NCI-H2081 treated with DMSO at 0.1 percent for 48 hours (cell line): ENCODE measurements at places on chromosomes 6 and 20.

GRCh38 chr6:106256201-106256968, 69.2 kb downstream of the ATG5 start:
- DNase-seq, result no peak

- no peak for DNase-seq
Observed at GRCh38 chr6:121951918-121952379, 447.5 kb upstream of the HSF2 start.

GRCh38 chr6:113208726-113209125, 648.4 kb upstream of the MARCKS start:
- no peak for DNase-seq

GRCh38 chr6:38493931-38494547, 145.7 kb downstream of the BTBD9 start:
- peak; percentile 17 for DNase-seq

DNA sequence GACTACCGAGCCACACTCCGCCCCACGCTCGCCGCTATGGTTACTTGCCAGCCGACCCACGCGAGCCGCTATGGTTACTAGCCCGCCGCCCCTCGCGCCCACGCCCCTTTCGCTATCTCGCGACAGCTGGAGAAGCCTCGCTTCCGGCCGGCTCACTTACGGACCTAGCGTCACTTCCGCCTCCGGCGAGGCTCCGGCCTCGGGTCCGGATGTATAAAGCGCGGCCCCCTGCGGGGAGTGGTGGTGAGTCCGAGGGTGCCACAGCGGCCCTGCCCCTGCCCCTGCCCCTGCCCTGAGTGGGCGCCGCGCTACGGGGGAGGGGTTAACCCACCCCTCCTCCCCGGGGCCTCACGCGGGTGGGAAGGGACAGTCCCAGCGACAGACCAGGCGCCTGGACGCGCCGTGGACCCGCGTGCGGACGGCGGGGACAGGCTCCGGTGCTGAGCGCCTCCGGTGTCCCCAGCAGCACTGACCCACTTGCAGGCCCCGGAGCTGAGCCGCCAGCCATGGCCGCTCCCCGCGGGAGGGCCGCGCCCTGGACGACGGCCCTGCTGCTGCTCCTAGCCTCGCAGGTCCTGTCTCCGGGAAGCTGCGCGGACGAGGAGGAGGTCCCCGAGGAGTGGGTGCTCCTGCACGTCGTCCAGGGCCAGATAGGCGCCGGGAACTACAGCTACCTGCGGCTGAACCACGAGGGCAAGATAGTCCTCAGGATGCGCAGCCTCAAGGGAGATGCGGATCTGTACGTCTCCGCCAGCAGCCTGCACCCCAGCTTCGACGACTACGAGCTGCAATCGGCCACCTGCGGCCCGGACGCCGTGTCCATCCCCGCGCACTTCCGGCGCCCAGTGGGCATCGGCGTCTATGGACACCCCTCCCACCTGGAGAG, at the start of the genes C6orf120 and WDR27:
C6orf120 (plus strand) TSS at position 173 of the 886 bp plus-strand sequence; CDS start at position 507, 334 bp downstream.
WDR27 (minus strand) TSS at position 76 of the 886 bp plus-strand sequence. CDS start 13,024 bp downstream, outside the sequence.
- DNase-seq, result peak; percentile 38

DNA sequence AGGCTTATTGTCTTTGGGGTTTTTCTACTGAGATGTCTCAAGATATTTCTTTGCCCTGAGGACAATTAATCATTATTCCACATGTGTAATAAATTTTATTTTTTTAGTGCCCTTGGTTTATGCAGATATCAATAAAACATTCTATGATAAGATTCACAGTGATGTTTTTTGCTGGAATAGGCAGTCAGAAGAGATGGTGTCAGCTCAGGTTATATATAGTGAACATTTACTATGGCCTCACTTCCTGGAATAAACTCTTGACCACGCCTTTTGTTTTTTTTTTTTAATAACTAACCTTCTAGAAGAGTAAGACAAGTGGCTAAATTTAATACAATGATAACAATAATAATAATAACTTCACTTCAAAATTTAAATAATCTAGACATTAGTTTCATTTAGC, 209.7 kb downstream of the TRDN start:
- DNase-seq, result no peak

- DNase-seq, result no peak
Observed at GRCh38 chr20:35831029-35831428, 59.2 kb downstream of the PHF20 start.

- DNase-seq, result no peak
Observed at GRCh38 chr6:168507297-168507696, 66.3 kb downstream of the SMOC2 start.

DNA sequence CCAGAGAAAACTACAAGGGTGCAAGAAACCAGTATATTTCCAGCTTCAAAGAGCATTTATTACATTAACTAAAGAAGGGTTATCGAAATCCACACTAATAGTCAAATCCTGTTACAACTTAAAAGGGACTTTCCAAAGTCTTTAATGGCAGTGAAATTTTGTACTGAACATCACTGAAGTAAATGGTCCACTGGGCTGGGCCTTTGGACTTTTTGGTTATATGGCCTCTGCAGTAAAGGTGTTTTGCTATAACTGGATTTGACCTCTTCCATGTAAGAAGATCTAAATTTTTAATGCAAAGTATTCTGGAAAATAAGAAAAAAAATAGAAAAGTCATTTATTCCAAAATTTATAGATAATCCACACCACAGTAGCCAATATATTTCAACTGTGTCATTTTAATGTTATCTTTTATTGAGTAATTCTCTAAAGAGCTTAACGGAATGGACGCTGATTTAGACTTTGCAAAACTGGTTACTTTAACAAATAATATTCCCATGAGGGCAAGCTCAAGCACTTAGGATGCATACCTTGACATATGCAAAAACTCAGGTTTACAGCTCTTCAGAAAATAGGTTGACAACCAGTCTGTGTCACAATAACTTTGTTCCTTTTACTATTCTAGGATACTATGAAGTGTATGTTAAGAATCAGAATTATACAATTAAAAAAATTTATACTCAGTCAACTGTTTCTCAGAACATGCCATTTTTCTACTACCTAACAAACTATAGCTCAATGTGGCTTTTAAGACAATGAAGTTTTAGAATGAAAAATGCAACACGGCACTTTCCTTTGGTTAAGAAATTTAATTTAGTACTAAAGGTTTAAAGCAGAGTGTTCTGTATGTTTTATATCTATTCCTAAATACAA, 7.0 kb downstream of the RBM39 start:
- no peak for DNase-seq

DNA sequence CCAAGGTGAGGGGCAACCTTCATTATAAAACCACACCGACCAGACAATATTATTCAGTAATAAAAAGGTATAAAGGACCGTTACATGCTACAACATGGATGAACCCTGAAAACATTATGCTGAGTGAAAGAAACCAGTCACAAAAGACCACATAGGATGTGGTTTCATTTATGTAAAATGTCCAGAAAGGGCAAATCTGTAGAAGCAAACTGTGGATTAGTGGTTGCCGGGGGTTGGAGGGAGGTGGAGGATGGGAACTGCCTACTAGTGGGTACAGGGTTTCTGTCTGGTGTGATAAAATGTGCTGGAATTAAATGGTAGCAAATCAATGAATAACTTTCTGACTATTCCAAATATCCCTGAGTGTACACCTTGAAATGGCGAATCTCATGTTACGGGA, 10.2 kb upstream of the PRND start:
- DNase-seq, result no peak

DNA sequence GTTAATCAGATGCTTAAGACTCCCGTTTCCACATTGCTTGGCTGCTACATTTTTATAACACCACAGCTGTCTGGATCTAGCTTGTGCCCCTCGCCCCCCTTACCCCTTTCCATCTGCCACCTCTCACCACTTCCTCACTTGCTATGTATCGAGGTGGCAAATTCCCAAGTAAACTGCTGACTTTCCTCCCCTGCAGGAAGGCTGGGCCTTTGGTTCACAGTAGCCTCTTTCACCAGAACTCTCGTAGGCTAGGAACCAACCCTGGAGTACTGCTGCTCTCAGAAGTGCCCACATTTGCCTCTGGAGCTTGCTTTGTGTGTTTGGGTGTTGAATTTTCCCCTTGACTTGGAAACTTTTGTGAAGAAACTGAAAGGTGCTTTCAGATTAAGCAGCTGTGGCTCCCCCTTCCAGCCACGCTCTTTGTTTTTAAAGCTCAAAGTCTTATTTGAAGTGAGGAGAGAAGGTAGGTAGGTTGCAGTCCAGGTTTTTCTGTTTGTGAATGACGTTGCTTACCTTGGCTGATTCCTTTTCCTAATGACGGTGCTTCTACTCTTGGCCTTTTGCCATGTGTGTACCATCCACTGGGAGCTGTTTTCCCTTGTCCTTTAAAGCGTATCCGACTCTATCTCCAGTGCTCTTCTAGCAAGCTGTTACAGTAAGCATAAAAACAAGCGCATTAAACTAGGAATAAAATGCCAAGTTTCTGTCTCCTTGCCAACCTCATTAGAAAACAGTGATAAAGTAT, 90.4 kb downstream of the CARMIL1 start:
- peak; percentile 89 for DNase-seq

GRCh38 chr6:127110712-127111111, 7.8 kb upstream of the RSPO3 start:
- no peak for DNase-seq

DNA sequence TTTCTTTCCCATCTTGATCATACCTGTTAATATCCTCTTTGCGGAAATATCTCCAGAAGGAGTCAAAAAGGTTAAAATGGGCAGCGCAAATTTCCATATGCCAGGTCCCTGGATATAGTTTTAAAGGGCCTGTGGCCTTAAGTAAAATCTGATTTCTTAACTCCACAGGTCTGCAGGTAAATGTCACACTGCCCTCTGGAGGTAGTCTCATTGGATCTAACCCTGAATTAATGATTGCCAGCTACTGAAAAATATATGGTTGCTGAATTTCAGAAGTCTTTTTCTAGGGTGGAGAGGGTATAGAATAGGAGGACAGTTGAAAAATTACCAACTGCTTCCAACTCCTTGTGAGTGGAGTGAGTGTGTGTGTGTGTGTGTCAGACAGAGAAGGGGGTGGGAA, 8.5 kb downstream of the MOXD1 start:
- no peak for DNase-seq

DNA sequence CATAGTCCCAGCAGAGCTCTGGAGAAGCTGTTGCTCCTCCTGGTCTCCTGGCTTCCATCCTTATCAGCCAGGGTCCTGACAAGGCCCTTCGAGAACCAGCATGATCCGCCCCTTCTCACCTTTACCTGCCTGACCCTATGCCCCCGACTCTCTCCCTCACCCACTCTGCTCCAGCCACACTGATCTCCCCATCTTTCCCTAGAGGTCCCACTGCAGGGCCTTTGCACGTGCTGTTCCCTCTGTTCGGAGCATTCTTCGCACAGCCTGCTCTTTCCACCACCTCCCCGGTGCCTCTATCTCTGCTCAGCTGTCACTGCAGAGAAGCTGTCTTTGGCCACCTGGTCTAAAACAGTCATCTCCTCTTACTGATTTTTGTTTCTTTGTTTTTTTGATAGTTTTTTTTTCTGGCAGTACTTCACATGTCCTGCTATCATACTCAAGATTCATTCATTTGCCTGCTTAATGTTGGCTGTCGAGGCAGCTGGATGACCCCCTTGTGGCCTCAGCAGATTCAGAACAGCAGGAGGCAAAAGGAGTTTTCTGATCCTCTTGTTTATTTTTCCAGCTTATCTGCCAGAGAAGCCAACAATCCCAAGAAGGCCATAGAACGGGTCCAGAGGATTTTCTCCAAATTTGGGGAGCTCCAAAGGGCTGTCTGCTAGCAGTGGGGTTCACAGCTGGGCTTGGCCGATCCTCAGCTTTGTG, 1.6 kb upstream of the PTGIS start:
- DNase-seq, result no peak

DNA sequence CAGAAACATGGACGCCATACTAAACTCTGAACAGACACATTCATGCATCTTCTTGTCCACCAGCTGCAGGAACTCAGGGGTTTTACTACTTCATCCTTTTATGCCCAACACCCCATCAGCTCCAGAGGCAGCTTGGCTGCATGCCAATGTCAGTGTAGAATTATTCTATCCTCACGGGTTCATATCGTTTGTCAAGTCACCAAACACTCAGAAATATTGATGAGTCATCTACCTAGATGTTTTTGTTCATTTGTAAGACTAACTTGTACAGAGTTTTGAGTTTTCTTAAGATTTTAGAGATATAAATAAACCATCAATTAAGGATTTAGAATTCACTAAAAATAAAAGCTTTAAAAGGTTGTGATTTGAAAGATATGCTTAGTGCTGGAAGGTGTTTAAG, 590.7 kb upstream of the FLRT3 start:
- DNase-seq, result no peak

GRCh38 chr6:168388641-168389633, 52.0 kb upstream of the SMOC2 start:
- no peak for DNase-seq

DNA sequence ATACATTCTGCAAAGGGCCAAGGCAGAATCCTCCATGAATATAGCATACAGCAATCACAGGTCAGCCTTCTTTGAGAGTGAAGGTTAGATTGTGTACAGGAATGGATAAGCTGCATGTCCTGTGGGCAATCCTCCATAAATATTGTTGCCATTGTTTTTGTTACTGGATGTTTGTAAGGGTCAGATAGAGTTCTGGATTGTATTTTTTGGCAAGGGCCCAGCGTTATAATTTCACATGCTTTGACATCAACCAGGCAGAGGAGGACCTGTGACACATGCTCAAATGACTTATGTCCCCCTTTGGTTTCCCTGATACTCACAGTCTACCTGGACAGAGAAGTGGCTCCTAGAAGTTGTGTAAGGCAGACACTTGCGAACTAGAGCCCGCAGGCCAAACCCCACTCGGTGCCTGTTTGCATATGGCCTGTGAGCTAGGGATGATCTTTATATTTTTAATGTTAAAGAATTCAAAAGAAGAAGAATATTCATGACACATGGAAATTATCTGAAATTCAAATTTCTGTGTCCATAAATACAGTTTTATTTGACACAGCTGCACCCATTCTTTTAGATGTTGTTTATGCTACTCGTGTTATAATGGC, 5.4 kb downstream of the LY86 start:
- no peak for DNase-seq

GRCh38 chr20:59242714-59243626, 57.4 kb upstream of the EDN3 start:
- DNase-seq, result no peak

- no peak for DNase-seq
Observed at GRCh38 chr6:2616811-2617210, 133.9 kb downstream of the MYLK4 start.

DNA sequence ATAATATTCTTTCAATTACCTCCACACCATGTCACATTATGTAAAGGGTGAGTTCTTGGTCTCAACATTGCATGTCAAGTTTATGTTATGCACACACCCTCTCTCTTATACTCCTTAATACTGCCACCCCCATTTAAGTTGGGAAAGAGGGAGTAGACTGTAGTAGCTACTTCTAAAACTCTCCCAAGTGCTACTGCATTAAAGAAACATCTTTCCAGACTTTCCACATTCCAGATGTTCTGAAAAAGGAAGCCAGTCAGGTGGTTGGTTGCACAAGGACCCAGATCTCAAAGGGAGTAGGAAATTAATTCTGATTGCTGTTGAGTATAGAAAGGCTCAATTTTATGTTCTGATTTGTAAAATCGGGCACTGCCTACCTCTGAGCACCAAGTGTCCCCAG, 419.5 kb downstream of the CD83 start:
- no peak for DNase-seq

DNA sequence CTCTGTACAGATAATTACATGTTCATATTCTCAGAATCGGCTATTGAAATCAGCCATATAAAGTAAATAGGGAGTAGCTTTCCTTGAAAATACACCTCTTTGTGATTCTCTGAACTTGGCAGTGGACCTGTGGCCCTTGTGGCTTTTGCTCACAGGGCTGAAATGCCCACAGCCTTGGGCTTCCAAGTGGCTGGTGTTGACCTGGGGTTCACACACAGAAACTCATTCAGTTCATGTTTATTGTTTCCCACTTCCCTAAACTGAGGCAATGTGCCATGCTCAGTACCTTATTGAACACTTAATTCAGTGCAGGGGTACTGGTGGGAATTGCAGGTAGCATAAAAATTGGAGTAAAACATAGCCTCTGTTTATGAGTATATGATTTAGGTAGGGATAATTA, 19.1 kb upstream of the TULP4 start:
- no peak for DNase-seq
